ENCODE measurements at places on chromosomes 13 and 19.

- peak; percentile 92 for DNase-seq
Observed at GRCh38 chr19:39532233-39533002, at the start of gene EID2B. EID2B (minus strand) TSS chr19:39532852; CDS start chr19:39532802, 50 bp downstream.

GRCh38 chr19:17116996-17117702 is 41.6 kb downstream of the MYO9B start:
- DNase-seq: no peak

- DNase-seq: no peak
Observed at GRCh38 chr13:78636495-78636894, 22.5 kb downstream of the OBI1 start.

- DNase-seq: no peak
Observed at GRCh38 chr13:98846521-98846920, 94.0 kb upstream of the SLC15A1 start.

GRCh38 chr13:82088781-82089180 is 1747.9 kb upstream of the SPRY2 start:
- no peak for DNase-seq

DNA sequence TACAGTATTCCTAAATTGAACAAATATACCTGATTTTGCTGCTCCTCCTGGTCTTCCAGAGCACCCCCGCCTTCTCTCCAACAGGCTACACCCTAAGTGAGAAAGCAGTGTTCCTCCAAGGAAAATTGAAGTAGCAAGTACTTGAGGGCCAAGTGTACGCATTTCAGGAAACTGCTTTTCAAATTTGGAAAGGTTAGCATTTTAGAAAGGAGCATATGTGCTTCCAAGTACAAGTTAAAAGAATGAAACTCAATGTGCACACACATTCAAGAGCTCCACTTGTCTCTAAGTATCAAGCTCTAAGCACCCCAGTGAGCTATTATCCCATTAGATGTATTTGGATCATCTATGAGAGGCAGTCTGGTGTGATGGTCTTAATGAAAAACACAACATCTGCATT is 25.8 kb downstream of the LHFPL6 start:
- DNase-seq: no peak

DNA sequence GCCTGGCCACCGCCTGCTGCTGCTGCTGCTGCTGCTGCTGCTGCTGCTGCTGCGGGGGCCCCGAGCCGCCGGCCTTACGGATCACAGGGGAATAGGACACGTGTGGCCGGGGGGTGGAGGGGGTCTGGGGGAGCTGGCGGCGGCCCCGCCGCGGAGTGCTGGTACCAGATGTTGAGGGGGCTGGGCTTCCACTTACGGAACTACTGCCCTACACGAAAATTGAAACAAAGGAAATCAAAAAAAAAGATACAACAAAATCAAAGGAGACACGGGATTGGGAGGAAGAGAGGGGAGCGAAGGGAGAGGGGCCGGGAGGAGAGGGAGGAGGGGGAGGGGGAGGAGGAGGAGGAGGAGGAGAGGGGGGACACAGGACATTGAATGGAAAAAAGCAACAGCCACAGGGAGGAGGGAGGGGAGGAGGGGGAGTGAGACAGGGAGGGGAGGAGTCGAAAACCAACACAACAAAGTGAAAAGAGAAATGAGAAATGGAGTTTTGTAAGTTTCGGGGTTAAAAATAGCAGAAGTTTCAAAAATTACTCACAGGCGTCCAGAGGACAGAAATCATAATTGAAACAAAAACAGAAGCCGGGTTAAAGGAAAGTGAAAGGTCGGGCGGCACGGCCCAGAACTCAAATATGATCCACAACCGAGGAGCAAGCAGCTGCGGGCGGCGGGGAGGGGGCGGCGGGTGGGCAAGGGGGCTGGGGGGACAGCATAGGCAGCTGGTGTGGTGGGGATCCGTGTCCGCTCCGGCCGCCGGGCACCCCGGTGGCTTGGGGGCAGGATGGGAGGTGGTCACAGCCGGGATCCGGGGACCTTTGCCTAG is 57.8 kb downstream of the IER2 start:
- DNase-seq: peak; percentile 55

GRCh38 chr13:87656306-87656705 is 14.9 kb upstream of the SLITRK5 start:
- DNase-seq: no peak

- DNase-seq: no peak
Observed at GRCh38 chr13:111875915-111876314, 191.0 kb upstream of the SOX1 start.

- DNase-seq: no peak
Observed at GRCh38 chr13:62043600-62043999, 628.0 kb upstream of the PCDH20 start.

GRCh38 chr19:56134654-56134921 is 6.5 kb upstream of the ZNF444 start:
- no peak for DNase-seq

DNA sequence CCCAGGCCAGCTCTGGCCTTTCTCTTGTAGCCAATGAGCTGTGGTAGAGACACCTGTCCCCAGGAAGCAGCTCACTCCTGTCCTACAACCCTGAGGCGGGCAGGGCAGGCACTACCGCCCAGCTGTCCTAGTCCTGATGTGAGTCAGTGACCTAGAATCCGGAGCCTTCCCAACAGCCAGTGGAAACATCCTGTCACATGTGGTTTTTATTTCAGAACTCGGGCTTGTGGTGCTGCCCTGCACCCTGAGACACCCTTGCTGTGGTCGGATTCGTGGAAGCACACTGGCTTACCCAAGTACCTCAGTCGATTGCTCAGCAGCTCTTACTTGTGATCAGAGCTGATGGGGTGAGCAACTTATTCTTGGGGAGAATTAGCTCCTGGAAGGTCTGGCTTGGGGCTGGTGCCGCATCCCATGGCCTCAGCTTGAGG is 83.6 kb upstream of the ARHGEF7 start:
- DNase-seq: peak; percentile 32

GRCh38 chr19:5001615-5002014 is 32.7 kb downstream of the KDM4B start:
- peak; percentile 16 for DNase-seq

DNA sequence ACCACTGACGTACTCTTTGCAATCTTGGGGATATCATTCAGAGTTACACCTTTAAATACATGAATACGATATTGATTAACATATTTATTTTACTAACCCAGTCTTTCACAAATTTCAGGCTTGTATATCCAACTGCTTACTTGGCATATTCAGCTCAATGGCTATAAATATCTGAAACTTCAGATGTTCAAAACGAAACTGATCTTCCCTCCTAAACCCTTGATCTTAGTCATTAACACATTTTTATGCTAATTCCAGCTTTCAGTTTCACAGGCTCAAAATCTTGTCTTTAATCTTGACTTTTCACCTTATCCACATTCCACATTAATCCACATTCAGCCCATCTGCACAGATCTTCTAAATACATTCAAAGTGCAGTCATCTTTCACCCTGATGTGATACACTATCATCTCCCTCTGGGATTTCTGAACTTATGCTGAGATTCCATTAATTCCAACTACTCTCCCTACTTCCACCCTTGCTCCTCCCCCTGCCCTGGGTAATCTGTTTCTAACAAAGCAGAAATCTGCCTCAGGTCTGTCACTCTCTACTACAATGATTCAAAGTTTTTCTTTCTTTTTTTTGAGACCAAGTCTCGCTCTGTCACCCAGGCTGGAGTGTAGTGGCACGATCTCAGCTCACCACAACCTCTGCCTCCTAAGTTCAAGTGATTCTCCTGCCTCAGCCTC is 387.2 kb downstream of the GPC5 start:
- no peak for DNase-seq

- DNase-seq: no peak
Observed at GRCh38 chr19:50475736-50476223, 527 bp upstream of the EMC10 start.

DNA sequence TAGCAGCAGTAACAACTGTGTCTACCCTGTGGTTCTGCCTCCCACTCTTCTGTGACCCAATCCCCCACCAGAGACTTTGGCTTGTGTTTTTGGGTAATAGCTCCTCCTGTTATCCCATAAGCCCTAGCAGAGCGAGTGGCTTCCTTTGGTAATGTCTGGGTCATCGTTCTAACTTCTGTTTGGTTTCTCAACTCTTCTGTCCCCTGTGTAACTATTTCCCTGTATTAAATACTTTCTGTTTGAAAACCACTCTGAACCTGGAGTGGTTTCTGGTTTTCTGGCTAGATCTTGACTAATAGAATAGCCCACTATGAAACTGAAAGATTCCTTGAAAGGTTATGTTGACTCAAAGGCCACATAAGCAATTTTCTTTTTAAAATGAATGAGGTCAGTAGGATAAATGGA is 350.0 kb downstream of the DCT start:
- no peak for DNase-seq

GRCh38 chr13:46736541-46737310 is 60.2 kb downstream of the ESD start:
- DNase-seq: no peak

All from activated T-cell treated with anti-CD3 and anti-CD28 coated beads, Interleukin-2, amount 50 U/mL, for 72 hours (primary cell).